ENCODE measurements at places on chromosomes 1 and 21.

DNA sequence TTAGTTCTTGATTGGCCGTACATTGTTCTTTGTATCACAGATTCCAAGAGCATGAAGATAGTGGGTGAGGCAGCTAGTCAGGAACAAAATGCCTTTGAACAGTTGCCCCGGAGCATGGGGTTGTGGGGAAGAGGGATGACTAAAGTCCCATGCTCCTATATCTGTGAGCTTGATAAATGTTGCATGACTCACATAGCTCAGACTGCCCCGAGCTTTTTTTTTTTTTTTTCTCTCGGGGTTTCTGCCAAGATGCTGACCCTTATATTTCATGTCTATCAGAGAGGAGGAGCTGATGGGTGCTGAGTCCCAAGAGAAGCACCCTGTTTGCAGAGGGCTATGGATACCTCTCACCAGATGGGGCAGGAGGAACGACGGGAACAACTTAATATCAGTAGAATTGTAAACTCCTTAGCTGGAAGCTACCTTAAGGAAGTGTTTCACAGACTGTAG, 40.6 kb downstream of the SRRM1 start:
- no peak for DNase-seq

DNA sequence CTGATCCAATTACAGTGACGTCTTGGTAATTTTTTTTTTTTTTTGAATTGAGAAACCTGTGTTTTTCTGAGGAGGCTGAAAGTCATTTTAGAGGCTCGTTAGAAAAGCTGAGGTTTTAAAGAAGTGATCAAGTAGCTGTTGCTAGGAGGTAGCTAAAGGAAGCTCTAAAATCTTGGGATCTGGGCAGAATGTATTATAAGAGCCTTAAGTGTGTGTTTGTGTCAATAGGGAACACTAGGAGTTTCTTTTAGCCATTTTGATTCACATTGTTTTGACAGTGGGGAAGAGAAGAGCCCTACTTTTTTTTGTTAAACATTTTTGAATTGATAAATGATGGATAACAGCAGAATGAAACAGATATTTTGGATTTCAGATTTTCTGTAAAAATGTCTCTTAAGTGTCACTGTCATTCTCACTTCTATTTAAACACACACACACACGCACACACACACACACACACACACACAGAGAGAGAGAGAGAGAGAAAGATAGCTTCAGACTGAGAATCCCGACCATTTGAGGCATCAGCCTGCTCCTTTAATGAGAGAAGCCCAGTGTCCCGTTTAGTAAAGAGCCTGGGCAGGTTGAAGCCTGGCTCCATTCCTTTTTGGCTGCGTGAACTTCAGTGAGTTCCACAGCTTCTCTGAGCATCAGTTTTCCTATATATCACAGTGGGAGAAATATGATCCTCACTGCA, 79.1 kb upstream of the GPR88 start:
- no peak for DNase-seq

- no peak for DNase-seq
Observed at GRCh38 chr21:42465008-42465802, 30.8 kb downstream of the RSPH1 start.

- DNase-seq = no peak
Observed at GRCh38 chr1:89383185-89383584, 19.3 kb downstream of the GBP6 start.

GRCh38 chr1:202501281-202501680, 152.8 kb downstream of the PPP1R12B start:
- DNase-seq = no peak

- DNase-seq = no peak
Observed at GRCh38 chr1:82978461-82979324, 1020.2 kb downstream of the TTLL7 start.

DNA sequence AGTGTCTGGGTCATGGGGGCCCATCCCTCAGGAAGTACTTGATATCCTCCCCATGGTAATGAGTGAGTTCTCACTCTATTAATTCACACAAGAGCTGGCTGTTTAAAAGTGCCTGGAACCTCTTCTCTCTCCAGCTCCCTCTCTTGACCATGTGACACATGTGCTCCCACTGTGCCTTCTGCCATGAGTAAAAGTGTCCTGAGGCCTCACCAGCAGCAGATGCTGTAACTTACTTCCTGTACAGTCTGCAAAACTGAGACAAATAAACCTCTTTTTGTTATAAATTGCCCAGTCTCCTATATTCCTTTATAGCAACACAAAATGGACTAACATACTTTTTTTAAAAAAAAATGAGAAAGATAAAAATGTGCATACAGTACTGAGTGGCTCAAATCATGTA, 24.0 kb downstream of the PUM1 start:
- DNase-seq = no peak

GRCh38 chr1:114033961-114034360, 54.7 kb downstream of the OLFML3 start:
- DNase-seq = no peak

GRCh38 chr1:79592707-79593106, 586.2 kb upstream of the ADGRL4 start:
- DNase-seq = no peak

DNA sequence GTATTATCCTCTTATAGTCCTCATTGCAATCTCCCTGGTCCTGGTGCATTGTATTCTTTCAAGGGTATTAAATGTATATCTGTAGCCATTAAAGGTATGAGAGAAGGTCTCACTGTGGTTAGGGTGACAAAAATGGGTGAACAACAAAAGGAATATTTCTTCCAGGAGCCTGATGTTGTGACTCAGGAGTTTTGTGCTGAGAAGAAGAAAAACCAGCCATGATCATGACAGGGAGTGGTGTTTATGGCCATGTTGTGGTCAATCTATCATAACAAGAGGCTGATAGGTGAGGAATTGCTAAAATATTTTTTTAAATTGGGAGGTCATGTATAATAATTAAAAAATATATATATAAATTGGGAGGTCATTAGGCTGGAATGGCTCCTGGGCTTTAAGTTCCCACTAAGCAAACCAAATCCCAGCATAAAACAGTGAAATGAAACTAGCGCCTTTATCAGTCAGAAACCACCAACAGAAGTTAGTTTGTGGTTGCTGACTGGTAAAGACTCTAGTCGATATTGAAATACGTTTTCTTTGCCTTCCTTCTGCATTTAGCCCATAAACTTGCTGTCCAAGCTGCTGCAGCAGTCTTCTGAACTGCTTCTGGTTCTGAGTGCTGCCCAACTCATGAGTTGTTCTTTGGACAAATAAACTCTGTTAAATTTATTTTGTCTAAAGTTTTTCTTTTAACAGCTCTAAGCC, 60.3 kb downstream of the TBX19 start:
- DNase-seq = no peak

GRCh38 chr1:224292419-224292818, 37.6 kb downstream of the NVL start:
- no peak for DNase-seq

DNA sequence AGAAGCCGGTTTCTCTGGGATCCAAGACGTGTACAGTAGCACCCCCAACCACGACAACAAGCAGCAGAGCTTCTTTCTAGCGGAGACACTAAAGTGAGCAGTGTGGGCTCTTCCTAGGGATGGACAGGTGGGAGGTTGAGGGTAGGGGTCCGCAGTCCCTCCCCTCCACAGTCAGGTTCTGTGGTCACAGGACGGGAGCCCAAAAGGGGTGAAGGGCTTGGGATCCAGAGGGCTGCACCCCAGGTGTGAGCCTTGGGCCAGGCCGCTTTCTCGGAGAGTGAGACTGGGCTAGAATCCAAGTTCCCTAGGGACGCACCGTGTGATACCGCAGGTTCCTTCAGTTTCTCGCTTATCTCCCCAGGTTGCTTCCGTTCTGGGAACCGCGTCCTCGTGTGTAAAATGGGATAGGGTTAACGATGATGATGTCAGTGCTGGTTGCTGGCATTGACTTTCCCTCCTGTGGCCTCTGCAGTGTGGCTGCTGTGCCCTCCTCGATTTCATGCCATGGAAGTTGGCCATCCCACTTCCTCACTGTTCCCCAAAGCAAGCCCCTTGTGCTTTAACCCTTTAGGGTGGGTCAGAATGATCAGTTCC, 17.3 kb upstream of the SELENON start:
- DNase-seq = no peak

- DNase-seq = no peak
Observed at GRCh38 chr1:17594690-17595601, 55.4 kb downstream of the ARHGEF10L start.

- DNase-seq = no peak
Observed at GRCh38 chr1:84299536-84300170, 1.9 kb upstream of the SAMD13 start.

- peak; percentile 51 for DNase-seq
Observed at GRCh38 chr1:31617916-31618746, 642 bp downstream of the HCRTR1 start.

- DNase-seq = no peak
Observed at GRCh38 chr1:156090138-156090839, 8.0 kb upstream of the MEX3A start.

DNA sequence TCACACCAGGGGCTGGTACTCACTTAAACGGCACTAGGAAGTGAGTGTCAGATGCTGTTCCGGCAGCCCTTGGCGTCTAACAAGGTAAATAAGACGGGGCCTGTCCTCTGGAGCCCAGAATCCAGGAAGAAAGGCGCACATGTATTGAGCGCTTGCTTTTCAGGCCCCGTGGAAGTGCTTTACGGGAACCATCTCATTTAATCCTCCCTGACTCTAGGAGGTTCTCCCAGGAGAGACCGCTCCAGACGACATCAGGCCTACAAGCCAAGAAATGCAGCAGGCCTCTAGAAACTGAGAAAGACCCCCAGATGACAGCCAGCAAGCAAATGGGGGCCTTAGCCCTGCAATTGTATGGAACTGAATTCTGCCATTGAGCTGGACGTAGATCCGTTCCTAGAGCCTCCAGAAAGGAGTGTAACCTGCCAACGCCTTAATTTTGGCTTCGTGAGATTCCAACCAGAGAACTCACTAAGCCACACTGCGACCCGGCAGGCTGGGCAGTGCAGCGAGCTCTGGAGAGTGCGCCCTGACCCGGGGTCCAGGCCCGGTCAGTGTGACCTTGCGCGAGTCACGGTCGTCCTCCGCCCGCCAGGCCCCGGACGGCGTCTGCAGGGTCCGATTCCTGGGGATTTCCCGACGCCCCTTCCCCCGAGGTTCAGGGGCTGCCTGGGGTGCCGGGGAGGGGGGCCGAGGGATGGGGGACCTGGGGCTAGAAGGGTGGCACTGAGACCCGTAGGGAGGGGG, 532 bp upstream of the MANEAL start:
- DNase-seq = no peak

DNA sequence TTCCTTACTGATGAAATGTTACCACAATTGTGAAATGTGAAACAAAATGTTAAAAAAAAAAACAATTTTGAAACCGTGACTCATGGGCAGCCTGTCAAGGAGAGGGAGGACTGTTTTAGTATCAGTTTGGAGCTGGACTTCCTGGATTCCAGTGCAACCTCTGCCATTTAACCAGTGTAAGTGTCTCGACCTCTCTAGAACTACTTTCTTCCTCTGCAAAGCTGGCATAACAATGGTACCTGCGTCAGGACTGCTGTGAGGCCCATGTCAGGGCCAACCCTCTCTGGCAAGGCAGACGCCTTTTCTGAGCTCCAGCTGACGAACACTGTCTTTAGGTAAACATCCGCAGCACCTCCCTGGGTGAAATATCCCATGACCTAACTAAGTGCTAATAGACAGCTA, 20.9 kb downstream of the URB1 start:
- DNase-seq = no peak

DNA sequence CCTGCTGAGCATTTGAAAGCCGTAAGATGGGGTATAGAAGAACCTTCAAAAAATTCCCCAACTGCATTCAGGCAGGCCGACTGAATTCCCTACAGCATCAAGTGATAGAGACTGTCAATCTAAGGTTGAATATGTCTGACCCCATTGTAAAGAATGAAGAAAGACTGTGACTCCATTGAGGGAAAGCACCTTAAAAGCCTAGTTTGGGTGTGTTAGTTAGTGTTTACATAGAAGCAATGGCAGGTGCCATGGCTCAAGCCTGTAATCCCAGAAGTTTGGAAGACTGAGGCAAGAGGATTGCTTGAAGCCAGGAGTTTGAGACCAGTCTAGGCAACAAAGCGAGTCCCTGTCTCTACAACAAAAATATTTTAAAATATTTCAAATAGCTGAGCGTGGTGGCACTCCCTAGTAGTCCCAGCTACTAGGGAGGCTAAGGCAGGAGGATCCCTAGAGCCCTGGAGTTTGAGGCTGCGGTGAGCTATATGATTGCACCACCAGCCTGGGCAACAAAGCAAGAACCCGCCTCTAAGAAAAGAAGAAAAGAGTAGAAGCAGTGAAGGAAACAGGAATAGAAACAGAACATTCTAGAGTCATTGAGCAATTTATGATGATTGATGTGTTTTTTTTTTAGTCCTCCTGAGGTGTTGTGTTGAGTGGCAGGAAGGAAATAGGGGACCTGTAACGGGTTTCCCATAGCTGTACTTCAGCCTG, 15.4 kb downstream of the POLR3GL start:
- DNase-seq = no peak

GRCh38 chr1:12472156-12472797, 145.7 kb downstream of the DHRS3 start:
- DNase-seq = no peak

DNA sequence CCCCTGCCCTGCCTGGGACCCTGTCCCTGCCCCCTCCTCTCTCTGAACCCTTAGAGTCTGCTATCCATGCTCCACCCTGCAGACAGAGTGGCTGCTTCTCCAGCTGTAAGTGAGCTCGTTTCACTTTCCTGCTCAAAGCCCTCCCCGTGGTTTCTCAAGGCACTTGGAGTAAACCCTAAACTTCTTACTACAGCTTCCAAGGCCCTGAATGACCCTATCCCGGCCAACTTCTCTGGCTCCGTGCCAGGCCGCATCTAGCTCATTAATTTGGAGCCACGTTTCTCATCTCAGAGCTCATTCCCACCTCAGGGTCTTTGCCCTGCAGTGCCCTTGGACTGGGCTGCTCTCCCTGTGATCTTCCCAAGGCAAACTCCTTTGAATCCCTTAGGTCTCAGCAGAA, 235.1 kb upstream of the RUNX1 start:
- DNase-seq = no peak

DNA sequence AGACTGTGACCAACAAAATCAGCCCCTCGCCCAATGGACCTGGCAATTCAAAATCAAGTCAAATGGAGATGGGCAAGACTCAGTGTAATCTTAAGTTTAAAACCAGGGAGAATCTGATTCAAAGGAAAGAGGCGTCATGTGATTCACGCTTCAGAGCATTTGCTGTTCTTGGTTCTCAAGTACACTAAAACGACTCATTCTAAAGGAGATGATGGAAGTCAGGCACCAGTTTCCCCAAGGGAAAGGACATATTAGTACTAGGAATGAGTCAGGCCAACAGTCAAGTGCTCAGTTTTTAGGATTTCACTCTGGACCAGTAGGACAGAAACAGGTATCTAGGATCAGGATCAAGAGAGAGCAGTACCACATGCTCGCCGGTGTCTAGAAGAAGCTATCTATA, 429.6 kb downstream of the PLPP3 start:
- no peak for DNase-seq
